Activated CD8-positive, alpha-beta T cell treated with anti-CD3 and anti-CD28 coated beads for 36 hours (primary cell): ENCODE measurements at places on chromosomes 11 and 22. TPM values are rescaled to one million over a fixed set of nuclear protein-coding genes. Genes with fewer than 3 reads are reported as not detected.

APOC3 gene
- total RNA-seq, result not detected

CRY2 gene
- total RNA-seq, result 15.7 TPM

MIF gene
- 1,485 TPM for total RNA-seq

DNA sequence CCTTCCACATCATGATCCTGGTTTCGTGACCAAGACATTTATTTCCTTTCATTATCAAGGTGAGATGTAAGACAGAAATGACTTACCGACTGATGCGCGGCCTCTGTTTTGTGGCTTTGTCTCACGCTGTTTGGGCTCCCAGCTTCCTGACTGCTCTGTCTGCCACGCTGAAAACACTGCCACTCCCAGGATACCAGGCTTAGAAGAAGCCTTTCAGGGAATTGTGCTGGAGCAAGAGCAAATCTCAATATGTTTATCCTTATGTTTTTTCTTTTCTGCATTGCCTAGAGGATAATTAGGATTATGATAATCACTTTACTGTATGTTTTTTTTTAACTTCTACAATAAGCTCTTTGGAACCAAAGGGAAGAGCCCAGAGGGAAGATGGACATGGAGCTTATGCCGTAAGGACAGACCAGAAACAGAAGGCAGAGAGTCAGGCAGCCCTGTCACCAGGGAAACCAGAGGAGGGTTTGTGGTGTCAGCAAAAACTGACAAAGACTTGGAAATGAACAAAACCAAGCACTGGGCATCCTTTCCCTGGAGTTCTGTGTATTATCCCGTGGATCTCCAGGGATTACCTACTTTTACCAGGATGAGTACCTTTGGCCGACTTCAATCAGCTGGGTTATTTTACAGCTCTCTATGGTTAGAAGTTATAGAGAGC, 68.2 kb upstream of the ISX start:
- peaks cover 14% of the 10 kb centered on the region for H3K27me3 ChIP-seq
- no peak for DNase-seq
- no peak overlapping the region for H3K27ac ChIP-seq

GRCh38 chr11:120254788-120255518, 15.0 kb downstream of the POU2F3 start:
- H3K4me3 ChIP-seq, result no peak overlapping the region
- H3K27me3 ChIP-seq, result peaks cover 66% of the 10 kb centered on the region
- no peak overlapping the region for H3K27ac ChIP-seq
- no peaks in the 10 kb centered on the region for H3K36me3 ChIP-seq

ANO3 gene
- total RNA-seq, result not detected

GRCh38 chr11:73149105-73149504, 7.0 kb upstream of the FCHSD2 start:
- no peak overlapping the region for H3K27ac ChIP-seq
- H3K4me3 ChIP-seq, result no peak overlapping the region
- no peaks in the 10 kb centered on the region for H3K27me3 ChIP-seq
- DNase-seq, result no peak

DNA sequence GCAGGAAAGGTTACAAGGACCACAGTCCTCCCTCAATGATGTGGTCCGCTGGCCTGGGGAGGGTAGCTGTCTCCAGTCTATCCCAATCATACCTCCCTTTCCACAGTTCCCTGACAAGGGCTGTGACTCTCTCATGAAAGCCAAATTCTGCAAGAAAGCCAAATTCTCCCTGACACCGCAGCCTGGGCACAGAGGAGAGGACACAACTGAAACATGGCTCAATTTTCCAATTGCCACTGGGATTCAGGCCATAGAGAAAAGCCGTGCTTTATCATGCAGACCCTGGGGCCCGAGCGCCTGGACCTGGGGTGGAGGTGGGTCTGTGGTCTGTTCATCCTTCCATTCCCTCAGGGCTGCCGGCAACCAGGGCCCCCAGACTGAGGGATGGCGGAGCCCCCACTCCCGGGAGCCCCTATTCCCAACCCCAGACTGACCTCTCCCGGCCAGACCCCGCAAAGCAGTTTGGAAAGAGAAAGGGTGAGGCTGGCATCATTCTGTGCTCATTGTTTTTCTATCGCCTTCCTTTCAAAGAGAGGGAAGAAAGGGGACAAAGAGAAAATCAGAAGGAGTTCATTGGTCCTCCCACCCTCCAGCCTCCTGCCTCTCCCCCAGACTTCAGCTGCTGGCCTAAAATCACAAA, 239.5 kb downstream of the BUD13 start:
- peaks cover 13% of the 10 kb centered on the region for H3K27me3 ChIP-seq
- no peaks in the 10 kb centered on the region for H3K4me1 ChIP-seq
- H3K27ac ChIP-seq, result no peak overlapping the region
- no peak overlapping the region for H3K4me3 ChIP-seq
- no peak for DNase-seq

VPREB1 gene
- total RNA-seq, result not detected

ACCSL gene
- total RNA-seq, result not detected

C11orf86 gene
- total RNA-seq, result not detected

DRG1 gene
- total RNA-seq, result 130 TPM

DNA sequence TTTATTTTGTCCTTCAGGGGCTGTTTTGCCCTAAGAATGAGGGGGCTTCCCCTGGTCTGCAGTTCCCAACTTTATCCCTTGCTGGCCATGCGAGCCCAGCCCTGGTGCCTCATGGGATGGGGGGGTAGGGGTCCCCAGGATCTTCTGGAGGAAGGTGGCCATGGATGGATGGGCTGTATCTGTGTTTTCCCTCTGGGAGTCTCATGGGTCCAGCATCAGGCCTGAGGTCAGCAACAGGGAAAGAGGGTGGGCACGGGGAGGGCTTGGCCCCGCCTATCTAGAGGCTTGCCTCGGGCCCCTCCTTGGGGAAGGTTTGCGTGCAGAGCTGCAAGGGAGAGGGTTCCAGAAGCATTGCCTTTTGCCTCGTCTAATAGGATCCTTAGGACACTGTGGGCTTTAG, 10.8 kb upstream of the ADORA2A start:
- no peaks in the 10 kb centered on the region for H3K27me3 ChIP-seq
- H3K27ac ChIP-seq, result no peak overlapping the region
- no peak overlapping the region for H3K4me3 ChIP-seq
- DNase-seq, result no peak

KDM4D gene
- 1.6 TPM for total RNA-seq

NCAM1 gene
- total RNA-seq, result 0.47 TPM

- no peak overlapping the region for H3K27ac ChIP-seq
- H3K36me3 ChIP-seq, result no peaks in the 10 kb centered on the region
- no peaks in the 10 kb centered on the region for H3K4me1 ChIP-seq
- peak; percentile 6 for DNase-seq
- no peak overlapping the region for H3K4me3 ChIP-seq
- H3K27me3 ChIP-seq, result peaks cover 1% of the 10 kb centered on the region
Observed at GRCh38 chr22:31127181-31127772, 4.5 kb downstream of the INPP5J start.

GRCh38 chr22:35743326-35743860, 25.7 kb downstream of the APOL5 start:
- no peak for DNase-seq
- H3K4me3 ChIP-seq, result no peak overlapping the region
- no peaks in the 10 kb centered on the region for H3K36me3 ChIP-seq
- no peak overlapping the region for H3K27ac ChIP-seq
- no peaks in the 10 kb centered on the region for H3K27me3 ChIP-seq

- no peak overlapping the region for H3K27ac ChIP-seq
- H3K4me3 ChIP-seq, result no peak overlapping the region
- no peaks in the 10 kb centered on the region for H3K27me3 ChIP-seq
- DNase-seq, result no peak
Observed at GRCh38 chr11:21040630-21041029, 371.2 kb downstream of the NELL1 start.

DNA sequence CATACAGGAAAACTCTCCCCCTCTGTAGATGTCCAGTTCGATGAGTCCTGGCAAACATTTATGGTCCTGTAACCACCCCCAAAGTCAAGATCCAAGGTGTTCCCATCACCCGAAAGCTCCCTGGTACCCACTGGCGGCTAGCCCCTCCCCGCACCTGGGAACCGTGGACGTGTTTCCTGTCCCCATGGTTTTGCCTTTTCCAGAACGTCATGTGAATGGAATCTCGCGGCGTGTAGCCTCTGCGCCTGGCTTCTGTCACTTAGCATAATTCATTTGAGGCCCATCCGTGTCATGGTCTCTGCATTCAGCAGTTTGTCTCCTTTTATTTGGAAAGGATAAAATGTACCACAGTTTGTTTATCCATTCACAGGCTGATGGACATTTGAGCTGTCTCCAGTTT, 106.3 kb downstream of the KCNQ1 start:
- H3K27me3 ChIP-seq, result no peaks in the 10 kb centered on the region
- H3K36me3 ChIP-seq, result no peaks in the 10 kb centered on the region
- H3K27ac ChIP-seq, result no peak overlapping the region
- H3K4me1 ChIP-seq, result peaks cover 6% of the 10 kb centered on the region

DEUP1 gene
- total RNA-seq, result not detected

JOSD1 gene
- total RNA-seq, result 88.1 TPM
